NCI-H2029 (cell line): ENCODE measurements at places on chromosomes 11 and 22.
A peak's percentile ranks its signal among the peaks of the same experiment; 100 is the strongest.

GRCh38 chr11:112889446-112889845 is 71.8 kb upstream of the NCAM1 start:
- no peak for DNase-seq

GRCh38 chr11:76990628-76991027 is 43.6 kb upstream of the B3GNT6 start:
- DNase-seq = no peak

GRCh38 chr11:86681483-86681756 is 9.0 kb upstream of the ME3 start:
- no peak for DNase-seq

DNA sequence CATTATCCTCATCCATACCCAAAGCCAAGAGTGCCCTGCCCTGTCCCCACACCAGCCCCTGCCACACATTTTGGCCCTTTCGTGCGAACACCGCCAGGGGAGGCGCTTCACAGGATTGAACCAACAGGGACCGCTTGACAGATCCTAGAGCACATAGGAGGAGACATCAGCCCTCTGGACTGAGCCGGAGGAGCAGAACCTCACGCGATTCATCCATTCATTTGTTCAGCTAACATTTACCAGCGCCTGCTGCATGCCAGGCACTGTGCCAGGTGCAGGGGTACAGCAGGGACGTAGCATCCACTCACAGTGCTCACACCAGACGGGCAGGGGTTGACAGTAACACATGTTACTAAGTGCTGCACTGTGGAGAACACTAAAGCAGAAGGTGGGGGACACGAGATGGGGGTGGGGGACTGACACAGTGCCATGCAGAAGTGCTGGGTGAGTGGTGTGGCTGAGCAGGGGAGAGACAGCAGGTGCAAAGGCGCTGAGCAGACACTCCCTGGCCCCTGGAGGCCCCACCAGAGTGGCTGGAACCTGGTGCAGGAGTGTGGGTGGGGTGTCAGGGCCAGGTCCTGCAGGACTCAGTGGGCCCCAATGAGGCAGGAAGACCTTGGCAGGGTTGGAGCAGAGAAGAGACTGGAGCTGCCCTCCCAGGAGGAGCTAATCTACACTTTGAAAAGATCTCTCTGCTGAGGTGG is 3.4 kb downstream of the GNAZ start:
- DNase-seq = no peak

DNA sequence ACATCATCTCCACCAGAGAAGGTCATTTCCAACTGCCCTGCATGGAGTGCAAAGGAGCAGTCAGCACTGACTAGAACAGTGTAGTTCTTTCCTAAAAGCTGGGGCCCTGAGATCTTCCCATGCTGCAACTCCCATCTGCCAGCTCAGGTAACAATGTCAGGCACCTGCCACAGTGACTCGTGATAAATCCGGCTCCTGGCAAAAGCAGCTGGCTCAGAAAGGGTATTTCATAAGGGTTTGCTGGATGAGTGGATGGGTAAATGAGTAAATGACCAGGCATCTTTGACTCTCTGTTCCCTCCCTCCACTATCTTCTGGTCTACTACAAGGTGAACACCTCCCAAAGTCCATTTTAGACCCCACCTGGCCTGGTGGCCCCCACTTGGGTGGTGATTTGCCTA is 403.6 kb downstream of the NXPE2 start:
- peak; percentile 61 for DNase-seq
